Fibroblast of skin of right biceps (primary cell): ENCODE measurements at places on chromosomes 4 and X.

- no peak for DNase-seq
Observed at GRCh38 chrX:345020-345925, 26.7 kb upstream of the GTPBP6 start.

GRCh38 chr4:48167538-48168263, 33.7 kb upstream of the TXK start:
- DNase-seq, result no peak

GRCh38 chrX:153864561-153865320, 21.2 kb downstream of the L1CAM start:
- no peak for DNase-seq

DNA sequence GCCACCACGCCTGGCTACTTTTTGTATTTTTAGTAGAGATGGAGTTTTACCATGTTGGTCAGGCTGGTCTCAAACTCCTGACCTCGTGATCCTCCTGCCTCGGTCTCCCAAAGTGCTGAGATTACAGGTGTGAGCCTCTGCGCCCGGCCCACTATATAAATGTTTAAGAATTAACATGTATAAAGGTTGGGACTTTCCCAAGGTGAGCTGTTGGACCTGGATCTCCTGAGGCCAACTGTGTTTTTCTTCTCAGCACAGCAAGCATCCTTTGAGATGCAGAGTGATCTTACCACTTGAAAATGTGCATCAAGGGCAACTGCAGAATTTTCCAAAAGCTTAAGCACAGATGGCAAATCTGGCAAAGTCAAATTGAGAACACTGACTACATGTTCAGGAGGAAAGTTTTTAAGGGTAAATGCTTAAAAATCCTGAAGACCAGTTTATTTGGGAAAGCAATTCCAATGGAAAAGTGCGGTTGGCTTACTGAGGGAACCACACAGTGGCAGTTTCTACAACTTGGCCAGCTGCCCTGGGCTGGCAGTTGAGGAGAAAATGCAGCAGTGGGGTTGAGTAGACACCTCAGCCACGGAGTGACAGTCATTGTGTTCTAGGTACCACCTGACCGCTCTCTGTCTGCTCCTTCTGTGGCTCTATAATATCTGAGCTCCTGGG, 168.9 kb downstream of the CBR4 start:
- DNase-seq, result no peak

GRCh38 chr4:20616313-20616712, 83.9 kb upstream of the PACRGL start:
- no peak for DNase-seq

- peak; percentile 91 for DNase-seq
Observed at GRCh38 chr4:109078724-109079123, 223.7 kb downstream of the COL25A1 start.

- DNase-seq, result peak; percentile 52
Observed at GRCh38 chr4:71602289-71602900, 181.5 kb downstream of the GC start.

DNA sequence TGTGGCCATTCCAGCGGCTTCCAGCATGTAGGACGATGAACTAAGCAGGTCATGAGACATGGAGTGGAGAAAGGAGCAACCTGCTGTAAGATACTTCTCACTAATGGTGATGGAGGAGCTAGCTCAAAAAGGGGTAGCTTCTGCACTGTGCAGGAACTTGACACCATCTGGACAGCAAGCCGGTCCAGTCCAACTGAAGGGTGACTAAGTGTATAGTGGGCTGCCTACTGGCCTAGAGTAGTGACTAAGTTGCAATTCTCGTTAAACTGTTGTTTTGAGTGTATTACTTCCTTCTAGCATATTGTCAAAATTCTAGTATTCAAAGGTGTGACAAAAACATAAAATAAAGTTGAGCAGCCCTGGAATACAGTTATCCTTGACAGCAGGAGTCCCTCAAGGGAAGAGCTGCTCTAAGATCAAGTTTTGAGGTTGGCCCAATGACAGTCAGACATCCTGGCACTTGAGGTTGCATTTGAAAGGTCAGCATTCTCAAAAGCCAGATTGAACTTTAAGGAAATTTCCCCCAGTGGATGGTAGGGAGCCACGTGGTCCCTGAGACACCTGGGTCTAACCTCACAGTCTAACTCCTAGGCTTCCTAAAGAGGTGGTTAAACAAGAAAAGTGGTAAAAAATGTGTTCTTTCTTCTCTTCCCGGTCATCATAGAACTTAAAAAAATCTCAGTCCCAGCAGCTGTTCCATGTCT, 8.0 kb downstream of the CETN2 start:
- DNase-seq, result no peak

DNA sequence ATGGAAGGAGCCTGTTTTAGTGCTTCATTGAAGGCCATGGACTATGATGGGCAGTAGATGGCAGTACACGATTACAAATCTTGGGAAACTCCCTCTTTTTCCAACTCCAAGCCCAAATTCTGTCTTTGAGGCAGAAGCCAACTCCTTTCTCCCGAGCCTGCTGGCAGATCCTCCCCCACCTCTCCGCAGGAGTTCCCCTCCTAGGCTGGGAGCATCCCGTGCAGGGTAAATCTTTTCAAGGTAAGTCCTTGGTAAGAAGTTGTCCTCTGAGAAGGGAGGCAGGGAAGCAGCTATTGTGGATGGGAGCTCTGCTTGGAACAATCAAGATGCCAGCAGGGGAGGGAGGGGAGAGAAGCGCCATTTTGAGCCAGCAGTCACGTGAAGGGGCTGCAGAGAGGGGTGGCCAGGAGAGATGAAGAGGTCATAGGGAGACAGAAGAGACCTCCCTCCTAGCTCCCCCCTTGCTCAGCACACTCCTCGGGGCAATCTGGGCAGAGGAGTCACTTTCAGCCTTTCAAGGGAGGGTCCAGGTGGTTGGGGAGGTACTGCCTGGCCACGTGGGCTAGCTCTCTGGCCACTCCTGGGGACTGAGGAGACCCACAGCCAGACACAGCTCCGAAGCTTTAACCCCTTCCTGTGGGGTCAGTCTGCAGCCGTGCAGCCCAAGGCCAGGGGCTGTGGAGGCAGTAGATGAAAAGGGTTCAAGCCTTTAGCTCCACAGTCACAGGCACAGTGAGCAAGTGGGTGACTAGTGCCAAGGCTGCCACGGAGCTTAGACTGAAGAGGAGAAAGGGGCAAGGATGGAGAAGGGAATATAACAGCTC, 9.6 kb downstream of the CC2D2A start:
- peak; percentile 87 for DNase-seq

DNA sequence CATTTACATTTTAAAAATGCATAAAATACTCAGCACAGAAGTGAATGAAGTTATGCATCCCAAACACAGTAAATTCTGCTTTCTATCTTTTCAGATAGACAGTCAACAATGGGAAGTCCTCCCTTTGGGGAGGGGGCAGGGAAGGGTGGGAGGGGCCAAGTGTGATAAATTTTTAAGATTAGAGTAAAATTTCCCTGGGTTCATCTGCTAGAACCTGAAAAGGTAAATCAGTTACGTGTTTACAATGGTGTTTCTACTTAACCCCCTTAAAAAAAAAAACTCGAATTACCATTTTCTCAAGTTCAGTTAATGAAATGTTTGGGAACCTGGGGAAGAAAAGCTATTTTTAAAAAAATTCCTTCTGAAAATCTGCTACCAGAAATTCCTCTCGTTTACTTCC, 9.1 kb downstream of the PITX2 start:
- DNase-seq, result no peak
